GOT3 (cell line): ENCODE measurements at places on chromosomes 1 and 21.

GRCh38 chr1:115475901-115476300, 137.9 kb upstream of the NGF start:
- DNase-seq = no peak

DNA sequence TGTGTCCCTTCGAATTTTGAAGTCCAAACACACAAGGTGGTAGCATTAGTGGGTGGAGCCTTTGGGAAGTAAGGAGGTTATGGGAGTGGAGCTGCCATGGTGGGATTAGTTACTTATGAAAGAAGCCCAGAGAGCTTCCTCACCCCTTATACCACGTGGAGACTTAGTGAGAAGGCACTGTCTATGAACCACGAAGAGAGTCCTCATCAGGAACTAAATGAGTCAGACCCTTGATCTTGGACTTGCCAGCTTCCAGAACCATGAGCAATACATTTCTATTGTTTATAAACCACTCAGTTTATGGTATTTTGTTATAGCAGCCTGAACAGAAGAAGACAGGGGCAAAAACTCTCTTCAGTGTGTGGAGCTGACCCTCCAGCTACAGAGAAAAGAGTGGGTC, 259.3 kb upstream of the AJAP1 start:
- no peak for DNase-seq

DNA sequence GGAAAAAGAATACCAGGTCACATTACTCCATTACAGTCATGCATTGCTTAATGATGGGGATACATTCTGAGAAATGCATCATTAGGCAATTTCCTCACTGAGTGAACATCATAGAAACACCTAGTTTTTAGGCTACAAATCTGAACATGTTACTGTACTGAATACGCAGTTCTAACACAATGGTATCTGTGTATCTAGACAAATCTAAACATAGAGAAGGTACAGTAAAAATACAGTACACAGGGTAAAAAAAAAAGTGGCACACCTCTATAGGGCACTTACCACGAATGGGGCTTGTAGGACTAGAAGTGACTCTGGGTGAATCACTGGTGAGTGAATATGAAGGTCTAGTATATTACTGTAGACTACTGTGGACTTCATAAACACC, 115.7 kb downstream of the AKT3 start:
- no peak for DNase-seq

- no peak for DNase-seq
Observed at GRCh38 chr1:56551691-56552090, 27.7 kb downstream of the PLPP3 start.

GRCh38 chr1:177183836-177184235, 13.1 kb downstream of the BRINP2 start:
- no peak for DNase-seq

GRCh38 chr21:46269466-46269865, 15.9 kb downstream of the MCM3AP start:
- no peak for DNase-seq

DNA sequence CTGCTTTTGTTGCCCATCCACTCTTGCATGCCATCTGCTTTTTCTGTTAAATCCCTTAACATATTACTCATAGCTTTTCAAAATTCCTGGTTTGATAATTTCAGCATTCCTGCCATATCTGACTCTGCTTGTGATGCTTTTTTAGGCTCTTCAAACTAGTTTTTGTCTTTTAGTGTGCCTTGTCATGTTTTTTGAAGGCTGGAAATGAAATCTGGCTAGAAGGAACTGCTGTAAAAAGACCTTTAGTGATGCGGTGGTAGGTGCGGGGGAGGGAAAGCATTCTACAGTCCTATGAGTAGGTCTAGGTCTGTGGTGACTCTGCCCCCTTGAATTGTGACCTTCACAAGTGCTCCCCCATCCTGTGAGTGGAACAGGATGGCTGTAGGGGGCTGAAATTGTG, 15.0 kb upstream of the S100B start:
- no peak for DNase-seq

DNA sequence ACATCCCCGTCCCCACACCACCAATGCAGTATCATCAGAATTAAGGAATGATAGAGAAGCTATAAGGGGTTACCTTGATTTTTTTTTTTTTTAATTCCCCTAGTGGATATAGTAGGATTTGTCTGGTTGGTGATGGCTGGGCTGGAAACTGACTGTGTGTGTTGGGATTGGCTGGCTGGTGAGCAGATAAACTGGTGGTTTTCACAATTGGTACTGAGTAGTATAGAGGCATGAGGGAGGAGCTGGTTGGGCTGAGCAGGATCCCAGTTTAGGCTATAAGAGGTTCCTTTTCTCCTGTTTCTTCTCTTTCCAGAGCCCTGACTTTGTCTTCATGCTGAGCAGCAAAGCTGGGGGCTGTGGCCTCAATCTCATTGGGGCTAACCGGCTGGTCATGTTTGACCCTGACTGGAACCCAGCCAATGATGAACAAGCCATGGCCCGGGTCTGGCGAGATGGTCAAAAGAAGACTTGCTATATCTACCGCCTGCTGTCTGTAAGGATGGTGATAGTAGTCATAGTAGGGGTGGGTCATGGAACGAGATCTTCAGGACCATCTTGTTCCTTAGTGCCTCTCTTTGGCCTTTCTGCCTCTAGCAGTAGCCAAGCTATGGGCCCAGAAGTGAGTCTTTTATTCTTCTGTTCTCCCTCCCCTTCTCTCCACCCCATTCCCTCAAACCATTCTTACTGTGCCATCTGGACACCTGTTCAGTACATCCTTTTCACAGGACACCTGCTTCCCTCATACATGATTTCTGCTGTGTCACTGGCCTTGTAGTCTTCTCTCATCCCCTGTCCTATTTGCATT, 26.9 kb downstream of the RAD54L start:
- no peak for DNase-seq
